ENCODE measurements at places on chromosomes 12 and 14.

DNA sequence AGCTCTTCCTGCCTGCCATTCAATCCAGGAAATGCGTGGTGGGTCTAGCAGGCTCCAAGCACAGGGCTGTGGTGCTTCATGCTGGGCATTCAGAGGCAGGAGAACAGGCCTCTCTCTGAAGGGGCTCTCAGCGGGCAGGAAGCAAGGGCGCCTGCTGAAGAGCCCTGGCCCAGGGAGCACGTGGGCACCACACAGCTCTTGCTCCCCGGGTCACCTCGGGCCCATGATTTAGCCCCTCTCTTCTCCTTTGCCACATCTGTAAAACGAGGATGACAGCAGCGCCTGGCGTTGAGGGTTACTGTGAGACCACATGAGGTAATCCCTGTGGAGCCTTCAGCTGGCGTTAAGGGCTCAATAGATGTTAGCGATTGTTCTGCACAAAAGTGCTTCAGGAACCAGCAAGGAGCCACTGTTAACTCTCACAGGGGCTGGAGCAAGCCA lies 37.6 kb upstream of the SPTLC2 start:
- DNase-seq, result no peak

GRCh38 chr12:119071638-119072231 lies 90.4 kb downstream of the SRRM4 start:
- no peak for DNase-seq

- no peak for DNase-seq
Measured at GRCh38 chr14:103738701-103739451, 23.3 kb downstream of the ZFYVE21 start.

GRCh38 chr12:2335513-2335912 lies 282.7 kb downstream of the CACNA1C start:
- DNase-seq, result no peak

All from GM10248 (cell line).